ENCODE measurements at places on chromosomes 1 and 21. TPM values are rescaled to one million over a fixed set of nuclear protein-coding genes. Genes with fewer than 3 reads are reported as not detected.

Gene SPRR2E
- not detected for total RNA-seq

Gene LCE3D
- total RNA-seq = not detected

Gene CCDC181
- 3.1 TPM for total RNA-seq

Gene ANGPTL3
- under 0.01 TPM for total RNA-seq

Gene MTHFR
- 42.9 TPM for total RNA-seq

Gene TNNI3K
- total RNA-seq = not detected

Gene MMEL1
- total RNA-seq = not detected

GRCh38 chr21:44401386-44402160 is 48.2 kb downstream of the TRPM2 start:
- DNase-seq = no peak

- no peak for DNase-seq
These were observed 13.2 kb downstream of the CNTN2 start for GRCh38 chr1:205056188-205056611.

GRCh38 chr1:65791801-65792668 is 660 bp upstream of the PDE4B start:
- no peak for DNase-seq

GRCh38 chr1:27149084-27149761 is 5.7 kb downstream of the SLC9A1 start:
- no peak for DNase-seq

GRCh38 chr1:30329263-30329753 is 394.1 kb downstream of the MATN1 start:
- DNase-seq = no peak

All from fibroblast of the aortic adventitia (primary cell).